ENCODE measurements at places on chromosomes 12 and 14.

DNA sequence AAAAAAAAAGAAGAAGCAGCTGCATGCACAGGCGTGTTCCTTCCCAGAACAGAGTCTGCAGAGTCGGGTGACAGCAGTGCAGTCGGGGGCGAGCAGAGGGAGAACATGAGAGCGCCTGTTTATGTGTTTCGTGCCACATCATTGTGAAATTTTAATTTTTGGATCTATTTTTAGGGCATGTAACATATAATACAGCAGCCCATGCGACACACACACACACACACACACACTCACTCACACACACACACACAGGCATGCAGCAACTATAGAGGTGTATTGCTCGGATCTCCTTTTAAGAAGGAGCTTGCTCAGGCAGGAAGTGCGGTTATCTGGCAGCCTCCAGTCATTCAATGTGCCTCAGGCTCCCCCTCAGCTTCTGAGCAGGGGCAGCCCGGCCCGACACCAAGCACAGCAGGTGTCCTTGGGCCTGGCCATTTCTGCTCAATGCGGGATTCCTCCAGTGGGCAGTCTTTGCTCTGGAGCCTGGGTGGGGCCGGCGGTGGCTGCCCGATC is 71.8 kb downstream of the ZNF664 start:
- no peak for DNase-seq

DNA sequence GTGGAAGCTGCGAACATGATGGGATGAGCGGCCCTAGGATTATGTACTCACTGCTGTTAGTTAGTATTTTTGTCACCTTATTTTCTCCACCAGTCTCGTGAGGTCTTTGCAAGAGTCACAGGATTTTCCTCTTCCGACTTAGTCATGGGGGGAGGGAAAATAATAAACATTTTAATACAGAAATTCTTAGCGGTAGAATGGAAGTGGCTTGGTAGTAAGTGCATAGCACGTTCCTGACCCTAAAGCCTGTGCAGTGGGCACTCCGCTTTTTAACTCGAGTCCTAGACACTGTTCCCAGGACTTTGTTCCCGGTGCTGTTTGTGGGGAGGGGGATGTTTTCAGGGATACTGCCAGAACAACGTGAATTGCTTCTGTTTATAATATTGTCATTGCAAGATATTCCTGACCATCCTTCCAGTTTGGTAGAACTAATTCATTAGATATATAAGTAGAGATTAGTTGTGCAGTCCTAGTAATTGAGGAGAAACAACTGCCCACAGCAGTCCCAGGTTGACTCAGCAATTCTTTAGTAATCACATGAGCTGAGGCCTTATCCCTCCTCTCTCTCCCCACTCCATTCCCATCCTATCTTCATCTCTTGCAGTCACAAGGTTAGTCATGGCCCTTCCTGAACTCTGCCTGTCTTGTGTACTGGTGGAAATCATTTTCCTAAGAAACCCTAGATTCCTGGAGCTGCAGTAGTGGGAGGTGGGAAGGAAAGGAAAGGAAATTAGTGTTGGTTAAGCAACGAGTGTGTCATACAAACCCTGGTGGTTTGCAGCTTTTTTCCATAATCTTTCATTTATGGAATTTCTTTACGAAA is 799 bp downstream of the SLC38A6 start:
- no peak for DNase-seq

DNA sequence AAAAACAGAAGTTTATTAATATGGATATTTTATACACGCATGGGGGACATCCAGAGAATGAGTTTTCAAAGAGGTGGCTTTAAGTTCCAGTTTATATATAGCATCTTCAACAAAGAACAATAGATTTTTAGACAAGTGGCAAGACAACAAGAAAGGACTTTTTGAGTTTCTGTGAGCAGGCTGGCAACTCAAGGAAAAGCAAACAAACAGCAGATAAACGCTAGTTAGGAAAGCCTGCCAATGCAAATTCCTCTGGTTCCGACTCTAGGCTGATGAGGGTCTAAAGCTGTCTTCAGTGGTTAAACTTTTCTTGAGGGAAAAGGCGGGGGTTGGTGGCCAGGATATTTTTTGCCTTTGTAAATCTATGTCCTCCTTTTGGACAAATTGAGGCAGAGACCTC is 78.4 kb upstream of the EEA1 start:
- no peak for DNase-seq

DNA sequence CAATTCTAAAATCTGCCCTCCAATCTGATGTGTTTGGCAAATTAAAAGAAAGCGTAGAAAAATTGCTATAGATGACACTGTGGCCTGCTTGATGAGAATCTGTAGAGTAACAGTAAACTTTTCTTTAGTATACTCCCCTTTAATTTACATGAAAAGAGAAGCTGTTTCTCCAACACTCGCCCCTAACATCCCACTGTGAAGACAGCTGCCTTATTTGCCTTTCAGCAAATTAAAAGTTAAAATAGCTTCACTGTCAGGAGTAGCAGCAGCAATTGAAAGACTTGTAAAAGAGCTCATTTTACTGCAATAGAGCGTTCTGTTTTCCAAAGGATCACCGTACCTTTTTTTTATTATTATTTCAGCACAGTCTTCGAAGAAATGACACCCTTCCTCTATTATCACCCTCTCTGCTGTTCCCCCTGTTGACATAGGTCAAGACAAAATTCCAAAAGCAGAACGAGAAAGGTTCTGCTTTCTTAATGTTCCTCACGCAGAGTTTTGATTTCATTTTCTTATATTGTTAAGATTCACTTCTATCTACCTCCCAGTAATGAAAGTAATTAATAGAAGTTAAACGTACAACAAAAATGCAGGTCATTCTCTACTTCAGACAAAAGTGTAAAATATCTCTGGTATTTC is 153.5 kb upstream of the USP15 start:
- no peak for DNase-seq

- DNase-seq: no peak
Measured at GRCh38 chr14:91573528-91573893, 63.4 kb upstream of the PPP4R3A start.

- DNase-seq: no peak
Measured at GRCh38 chr12:30624009-30624408, 71.7 kb downstream of the IPO8 start.

DNA sequence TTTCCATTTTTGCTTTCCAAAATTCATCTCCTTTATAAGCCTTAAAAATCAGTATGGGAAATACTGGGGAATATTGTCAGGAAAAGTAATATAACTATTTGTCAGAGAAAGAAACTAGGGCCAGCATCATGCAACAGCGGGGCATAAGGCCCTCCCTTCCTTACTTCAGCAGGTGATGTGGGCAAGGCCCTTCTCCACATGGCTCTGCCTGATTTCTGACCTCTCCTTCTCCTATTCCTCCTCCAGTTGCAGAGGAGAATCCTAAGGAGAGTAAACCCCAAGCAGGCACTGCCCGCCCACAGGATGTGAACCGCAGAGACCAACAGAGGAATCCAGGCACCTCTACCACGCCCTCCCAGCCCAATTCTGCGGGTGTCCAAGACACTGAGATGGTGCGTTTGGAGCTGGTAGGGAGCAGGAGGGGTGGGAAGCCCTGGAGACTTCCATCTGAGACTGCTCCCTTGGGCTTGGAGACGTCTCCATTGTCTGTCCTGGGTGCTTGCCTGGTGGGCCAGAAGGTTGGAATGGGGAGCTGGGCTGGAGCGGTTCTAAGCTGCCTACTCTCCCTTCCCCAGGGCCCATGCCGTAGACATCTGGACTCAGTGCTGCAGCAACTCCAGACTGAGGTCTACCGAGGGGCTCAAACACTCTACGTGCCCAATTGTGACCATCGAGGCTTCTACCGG is 2.7 kb upstream of the SOAT2 start:
- no peak for DNase-seq

DNA sequence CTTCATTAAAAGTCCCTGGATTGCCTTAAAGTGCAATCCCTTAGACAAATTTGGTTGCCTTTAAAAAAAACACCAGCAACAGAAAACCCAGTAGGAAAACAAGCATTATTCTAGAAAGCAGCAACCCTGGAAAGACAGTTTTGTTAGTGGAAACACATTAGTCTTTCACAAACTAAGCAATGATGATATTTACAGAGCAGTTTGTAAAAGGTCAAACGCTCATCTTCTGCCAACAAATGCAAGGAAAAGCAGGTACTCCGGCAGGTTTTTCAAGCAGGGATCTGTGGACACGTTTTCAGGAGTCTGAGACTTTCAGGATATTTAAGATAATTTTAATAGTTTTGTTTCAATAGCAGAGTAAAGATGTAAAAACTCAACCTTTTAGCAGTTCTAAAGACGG is 202.2 kb downstream of the EXOC5 start:
- DNase-seq: no peak

DNA sequence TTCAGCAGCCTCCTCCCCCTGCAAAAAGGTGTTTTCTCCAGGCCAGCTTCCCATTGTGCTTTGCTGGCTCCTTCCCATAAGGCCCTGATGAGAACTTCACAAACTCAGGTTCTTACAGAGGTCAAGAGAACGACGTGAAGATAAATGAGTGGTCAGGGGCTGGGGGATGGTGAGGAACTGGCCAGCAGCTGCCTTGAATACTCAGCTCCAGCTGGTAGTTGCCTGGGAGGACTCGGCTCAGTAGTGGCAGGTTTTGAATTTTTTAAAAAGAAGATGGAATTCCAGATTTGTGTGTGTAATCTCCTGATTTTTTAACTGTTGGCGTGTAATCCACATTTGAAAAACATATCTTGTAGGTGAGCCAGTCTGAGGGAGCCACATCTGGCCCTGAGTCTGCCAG is 5.9 kb downstream of the DDX55 start:
- DNase-seq: no peak

DNA sequence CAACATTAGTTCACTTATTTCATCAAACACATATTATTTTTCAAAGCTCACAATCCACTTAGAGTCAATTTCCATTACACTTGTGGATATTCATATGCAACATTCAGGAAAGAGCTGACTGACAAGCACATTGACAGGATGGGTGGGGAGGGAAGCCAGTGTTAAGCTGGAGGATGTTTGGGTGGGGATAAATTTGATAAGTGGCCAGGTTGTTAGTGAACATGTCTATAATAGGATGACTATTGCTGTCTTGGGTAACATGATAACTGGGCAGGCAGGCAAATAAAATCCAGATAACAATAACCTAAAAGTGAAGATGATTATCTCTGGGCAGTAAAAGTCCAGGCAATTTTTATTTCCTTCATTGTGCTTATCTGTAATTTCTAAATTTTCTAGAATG is 73.8 kb upstream of the OSBPL8 start:
- DNase-seq: no peak

- no peak for DNase-seq
Measured at GRCh38 chr14:77065851-77066577, 32.0 kb upstream of the CIPC start.

DNA sequence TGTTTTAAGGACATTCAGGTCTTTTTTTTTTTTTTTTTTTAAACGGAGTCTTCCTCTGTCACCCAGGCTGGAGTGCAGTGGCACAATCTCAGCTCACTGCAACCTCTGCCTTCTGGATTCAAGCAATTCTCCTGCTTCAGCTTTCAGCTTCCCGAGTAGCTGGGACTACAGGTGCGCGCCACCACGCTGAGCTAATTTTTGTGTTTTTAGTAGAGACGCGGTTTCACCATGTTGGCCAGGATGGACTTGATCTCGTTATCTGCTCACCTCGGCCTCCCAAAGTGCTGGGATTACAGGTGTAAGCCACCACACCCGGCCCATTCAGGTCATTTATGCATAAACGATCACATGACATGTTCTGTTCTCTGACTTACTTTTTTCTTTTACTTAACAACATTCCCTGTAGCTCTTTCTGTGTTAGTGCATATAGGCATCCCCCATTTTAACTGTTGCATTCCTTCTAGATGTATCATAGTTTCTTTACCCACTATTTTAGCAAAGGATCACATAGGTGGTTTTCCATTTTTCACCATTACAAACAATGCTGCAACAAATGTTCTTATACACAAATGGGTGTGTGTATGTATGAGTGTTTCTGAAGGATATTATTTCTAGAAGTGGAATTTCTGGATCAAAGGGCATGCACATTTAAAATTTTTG is 74.2 kb downstream of the ARF6 start:
- DNase-seq: no peak

- peak; percentile 36 for DNase-seq
Measured at GRCh38 chr12:47397664-47398281, 308.1 kb downstream of the RPAP3 start.

DNA sequence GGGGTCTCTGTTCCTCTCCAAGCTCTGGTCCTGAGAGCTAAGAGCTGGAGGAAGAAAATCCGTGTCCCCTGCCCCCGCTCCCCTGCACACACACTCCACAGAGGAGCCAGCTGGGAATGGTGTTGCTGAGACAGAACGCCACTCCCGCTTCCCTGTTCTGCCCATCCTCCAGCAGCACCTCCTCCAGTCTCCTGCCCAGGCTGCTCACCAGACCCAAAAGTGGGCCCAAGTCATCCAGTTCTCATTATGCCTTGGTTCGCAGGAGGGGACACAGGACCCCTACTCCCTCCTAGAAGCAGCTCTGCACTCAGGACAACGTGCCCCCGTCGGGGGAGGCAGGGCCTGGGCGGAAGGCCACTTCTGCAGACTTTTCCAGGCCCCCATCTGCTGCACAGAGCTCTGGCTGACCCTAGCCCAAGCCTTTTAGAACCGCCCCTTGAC is 830 bp upstream of the TRMT61A start:
- DNase-seq: no peak

DNA sequence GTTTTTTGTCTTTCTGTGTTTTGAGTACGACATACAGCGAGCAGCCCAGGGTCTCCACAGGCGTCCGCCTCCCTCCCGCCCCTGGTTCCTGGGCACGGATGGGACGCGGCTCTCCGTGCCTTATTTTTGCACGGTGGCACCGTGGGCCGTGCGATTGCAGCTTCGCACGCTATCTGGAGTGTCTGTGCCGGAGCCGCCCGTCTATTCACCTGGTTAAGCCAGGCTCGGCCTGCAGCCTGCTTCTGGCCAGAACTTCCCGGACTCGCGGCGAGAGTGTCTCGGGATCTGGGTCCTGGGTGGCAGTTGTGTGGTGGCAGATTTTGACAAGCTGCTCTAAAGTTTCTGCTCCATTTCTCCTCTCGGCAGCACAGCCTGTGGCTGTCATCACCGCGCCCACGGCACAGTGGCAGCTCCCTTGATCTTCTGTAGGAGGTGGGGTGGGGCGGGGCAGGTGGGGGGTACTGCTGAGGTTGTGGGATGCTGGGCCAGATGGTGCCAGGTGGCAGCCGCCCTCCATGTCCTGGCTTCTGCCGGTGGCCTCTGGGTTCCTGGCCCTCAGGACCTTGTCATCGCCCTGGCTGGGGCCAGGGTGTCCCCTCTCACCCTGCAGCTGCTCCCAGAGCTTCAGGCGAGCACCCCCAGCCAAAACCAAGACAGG is 2.9 kb downstream of the MMP17 start:
- DNase-seq: no peak

DNA sequence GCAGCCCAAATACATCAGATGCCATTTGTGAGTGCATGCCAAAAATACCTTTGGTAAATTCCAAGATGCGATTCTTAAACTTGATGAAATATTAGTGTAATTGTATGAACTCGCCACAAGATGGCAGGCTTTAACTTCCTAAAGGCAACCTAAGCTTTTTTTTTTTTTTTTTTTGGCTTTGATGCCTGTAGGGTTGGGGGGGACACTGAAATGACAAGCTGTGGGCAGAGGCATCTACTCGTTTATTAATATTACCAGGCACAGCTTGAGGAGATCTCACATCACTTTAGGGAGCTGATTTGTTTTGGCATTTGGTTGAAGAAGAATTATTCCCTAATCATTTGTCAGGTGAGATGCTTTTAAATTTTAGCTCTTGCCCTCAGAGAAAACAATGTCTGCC is 126.7 kb upstream of the CCDC196 start:
- no peak for DNase-seq
